Activated T-cell treated with anti-CD3 and anti-CD28 coated beads, Interleukin-2, amount 50 U/mL, for 72 hours (primary cell): ENCODE measurements at places on chromosomes 13 and 19. TPM values are rescaled to one million over a fixed set of nuclear protein-coding genes. Genes with fewer than 3 reads are reported as not detected.
A peak's percentile ranks its signal among the peaks of the same experiment; 100 is the strongest.

- H3K27me3 ChIP-seq: no peaks in the 10 kb centered on the region
- H3K4me3 ChIP-seq: no peak overlapping the region
- peaks cover 2% of the 10 kb centered on the region for H3K36me3 ChIP-seq
- no peaks in the 10 kb centered on the region for H3K4me1 ChIP-seq
- no peak overlapping the region for H3K27ac ChIP-seq
Measured at GRCh38 chr13:111337741-111338140, 17.3 kb downstream of the TEX29 start.

DNA sequence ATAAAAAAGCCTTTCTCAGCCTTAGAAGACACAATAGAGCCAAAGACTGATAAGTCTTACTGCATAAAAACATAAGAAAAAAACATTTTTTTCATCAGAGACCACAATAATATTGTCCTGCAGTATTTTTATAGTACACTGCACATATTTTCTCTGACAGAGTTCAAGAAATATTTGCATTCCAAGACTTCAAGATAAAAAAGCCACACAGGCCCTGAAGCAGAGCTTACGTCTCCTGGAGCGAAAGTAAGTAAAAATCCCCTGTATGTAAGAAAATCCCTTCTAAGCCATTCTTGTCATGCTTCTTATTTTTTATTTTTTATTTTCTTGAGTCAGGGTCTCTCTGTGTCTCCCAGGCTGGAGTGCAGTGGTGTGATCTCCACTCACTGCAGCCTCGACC lies 755.9 kb downstream of the LIG4 start:
- H3K27ac ChIP-seq: no peak overlapping the region
- no peak for DNase-seq
- no peaks in the 10 kb centered on the region for H3K36me3 ChIP-seq

DNA sequence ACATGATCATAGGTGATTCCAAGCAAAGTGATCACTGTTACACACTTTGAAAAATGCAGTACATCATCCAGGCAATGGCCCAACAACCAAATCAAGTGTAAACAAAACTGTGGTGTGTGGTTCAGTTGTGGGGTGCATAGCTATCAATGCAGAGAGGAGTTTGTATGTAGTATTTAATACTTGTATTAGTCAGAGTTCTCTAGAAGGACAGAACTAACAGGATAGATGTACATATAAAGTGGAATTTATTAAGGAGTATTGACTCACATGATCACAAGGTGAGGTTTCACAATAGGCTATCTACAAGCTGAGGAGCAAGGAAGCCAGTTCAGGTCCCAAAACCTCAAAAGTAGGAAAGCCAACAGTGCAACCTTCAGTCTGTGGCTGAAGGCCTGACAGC lies 249.3 kb upstream of the HTR2A start:
- peaks cover 13% of the 10 kb centered on the region for H3K27me3 ChIP-seq
- H3K36me3 ChIP-seq: no peaks in the 10 kb centered on the region
- H3K4me3 ChIP-seq: no peak overlapping the region
- peaks cover 4% of the 10 kb centered on the region for H3K4me1 ChIP-seq
- no peak for DNase-seq
- H3K27ac ChIP-seq: no peak overlapping the region

- no peak overlapping the region for H3K4me3 ChIP-seq
- DNase-seq: no peak
- H3K4me1 ChIP-seq: peaks cover 30% of the 10 kb centered on the region
- no peaks in the 10 kb centered on the region for H3K27me3 ChIP-seq
Measured at GRCh38 chr13:113650275-113650674, 7.7 kb downstream of the ATP4B start.

GRCh38 chr19:52622261-52622660 lies 15.9 kb downstream of the ZNF83 start:
- H3K27ac ChIP-seq: no peak overlapping the region
- H3K4me3 ChIP-seq: no peak overlapping the region
- DNase-seq: no peak
- H3K4me1 ChIP-seq: peaks cover 12% of the 10 kb centered on the region

GRCh38 chr13:78841358-78841963 lies 182.5 kb upstream of the OBI1 start:
- H3K4me1 ChIP-seq: no peaks in the 10 kb centered on the region
- H3K4me3 ChIP-seq: no peak overlapping the region
- H3K27ac ChIP-seq: no peak overlapping the region
- no peaks in the 10 kb centered on the region for H3K36me3 ChIP-seq

DNA sequence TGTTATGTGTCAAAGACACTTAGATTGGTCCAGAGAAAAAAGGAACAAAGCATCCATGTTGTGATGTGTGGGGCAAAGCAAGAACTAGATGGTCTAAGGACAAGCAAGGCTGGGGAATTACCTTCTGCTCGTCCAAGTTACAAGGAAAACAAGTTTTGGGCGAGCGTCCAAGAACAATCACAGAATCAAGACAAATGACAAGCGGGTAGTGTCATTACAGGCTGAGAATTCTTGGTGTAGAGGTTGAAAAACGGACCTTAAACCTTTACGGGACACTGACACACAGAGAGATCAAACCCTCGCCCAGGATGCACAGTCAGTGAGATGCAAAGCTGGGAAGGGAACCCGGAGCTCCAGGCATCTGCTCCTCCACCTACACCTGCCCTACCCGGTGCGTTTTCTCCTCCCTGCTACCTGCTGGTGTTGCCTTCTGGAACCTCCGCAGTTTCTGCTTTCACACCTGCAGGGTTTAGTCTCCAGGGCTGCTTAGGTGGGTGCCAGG lies 515 bp upstream of the ZNF324B start:
- H3K4me3 ChIP-seq: peak overlapping the region; percentile 96
- H3K27me3 ChIP-seq: peaks cover 19% of the 10 kb centered on the region
- peaks cover 35% of the 10 kb centered on the region for H3K4me1 ChIP-seq
- H3K27ac ChIP-seq: no peak overlapping the region

PABPC3 gene
- total RNA-seq: 0.60 TPM

TMEM221 gene
- not detected for total RNA-seq

MAP4K1 gene
- total RNA-seq: 262 TPM

SH2D3A gene
- total RNA-seq: 19.9 TPM
